ENCODE measurements at places on chromosomes 6 and 20. TPM values are rescaled to one million over a fixed set of nuclear protein-coding genes. Genes with fewer than 3 reads are reported as not detected.

DNA sequence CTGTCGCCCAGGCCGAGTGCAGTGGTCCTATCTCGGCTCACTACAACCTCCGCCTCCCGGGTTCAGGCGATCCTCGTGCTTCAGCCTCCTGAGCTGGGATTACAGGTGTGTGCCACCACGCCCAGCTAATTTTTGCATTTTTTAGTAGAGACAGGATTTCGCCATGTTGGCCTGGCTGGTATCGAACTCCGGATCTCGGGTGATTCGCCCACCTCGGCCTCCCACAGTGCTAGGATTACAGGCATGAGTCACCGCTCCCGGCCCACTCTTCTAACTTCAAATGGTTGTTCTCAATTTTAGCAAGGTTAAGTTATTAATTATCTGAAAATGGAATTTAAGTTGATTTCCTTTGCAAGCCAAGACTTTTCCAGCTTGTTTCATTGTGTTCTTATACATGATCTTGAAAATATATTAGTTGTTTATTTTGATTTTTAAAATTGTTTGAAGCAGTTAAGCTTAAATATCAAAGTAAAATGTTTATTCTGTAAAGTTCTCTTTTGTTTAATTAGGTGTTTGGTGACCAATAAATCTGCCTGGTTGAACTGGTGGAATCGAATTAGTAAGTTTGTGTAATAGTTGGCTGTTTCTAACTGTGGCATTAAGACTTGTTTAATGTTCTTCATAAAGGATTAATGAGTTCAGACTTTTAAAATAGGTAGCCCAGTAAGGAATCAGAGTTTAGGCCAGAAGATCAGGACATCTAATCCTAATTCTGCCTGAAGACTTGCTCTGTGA lies 2.3 kb downstream of the PM20D2 start:
- no peak for DNase-seq

The TRAPPC3L gene
- 0.18 TPM for total RNA-seq

- no peak for DNase-seq
Measured at GRCh38 chr6:84013354-84013753, 20.2 kb upstream of the MRAP2 start.

DNA sequence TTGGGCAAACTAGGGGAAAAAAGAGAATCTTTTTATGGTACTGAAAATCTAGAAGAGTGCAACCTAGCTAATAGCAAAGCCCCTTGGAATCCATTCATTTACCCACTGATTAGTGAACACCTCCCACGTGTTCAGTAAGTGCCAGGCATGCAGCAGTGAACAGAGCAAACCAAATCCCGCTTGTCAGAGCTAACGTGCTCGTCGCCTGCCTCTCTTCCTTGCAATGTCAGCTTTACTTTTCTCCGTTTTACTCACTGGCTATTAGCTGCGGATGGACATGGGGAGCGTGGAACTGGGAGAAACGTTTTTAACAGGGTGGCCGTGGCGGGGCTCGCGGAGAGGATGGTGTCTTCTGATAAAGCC lies 120.4 kb downstream of the SYNDIG1 start:
- no peak for DNase-seq

GRCh38 chr20:43520074-43520630 lies 12.7 kb downstream of the L3MBTL1 start:
- no peak for DNase-seq

DNA sequence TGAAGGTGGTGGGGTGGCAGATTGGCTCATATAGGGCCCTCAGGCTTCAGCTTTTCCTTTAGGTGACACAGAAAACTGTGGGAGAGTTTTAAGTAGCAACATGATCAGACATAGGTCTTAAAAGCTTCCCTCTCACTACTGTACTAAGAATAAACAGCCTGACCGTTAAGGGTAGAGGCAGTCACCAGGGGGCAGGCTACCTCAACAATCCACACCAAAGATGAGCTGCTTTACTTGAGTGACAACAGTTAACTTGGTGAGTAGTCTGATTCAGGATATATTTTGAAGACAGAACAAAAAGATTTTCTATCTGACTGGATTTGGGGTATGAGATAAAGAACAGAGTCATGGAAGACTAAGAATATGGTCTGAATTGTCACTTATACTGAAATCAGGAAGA lies 193.1 kb upstream of the SHLD1 start:
- DNase-seq, result peak; percentile 36

DNA sequence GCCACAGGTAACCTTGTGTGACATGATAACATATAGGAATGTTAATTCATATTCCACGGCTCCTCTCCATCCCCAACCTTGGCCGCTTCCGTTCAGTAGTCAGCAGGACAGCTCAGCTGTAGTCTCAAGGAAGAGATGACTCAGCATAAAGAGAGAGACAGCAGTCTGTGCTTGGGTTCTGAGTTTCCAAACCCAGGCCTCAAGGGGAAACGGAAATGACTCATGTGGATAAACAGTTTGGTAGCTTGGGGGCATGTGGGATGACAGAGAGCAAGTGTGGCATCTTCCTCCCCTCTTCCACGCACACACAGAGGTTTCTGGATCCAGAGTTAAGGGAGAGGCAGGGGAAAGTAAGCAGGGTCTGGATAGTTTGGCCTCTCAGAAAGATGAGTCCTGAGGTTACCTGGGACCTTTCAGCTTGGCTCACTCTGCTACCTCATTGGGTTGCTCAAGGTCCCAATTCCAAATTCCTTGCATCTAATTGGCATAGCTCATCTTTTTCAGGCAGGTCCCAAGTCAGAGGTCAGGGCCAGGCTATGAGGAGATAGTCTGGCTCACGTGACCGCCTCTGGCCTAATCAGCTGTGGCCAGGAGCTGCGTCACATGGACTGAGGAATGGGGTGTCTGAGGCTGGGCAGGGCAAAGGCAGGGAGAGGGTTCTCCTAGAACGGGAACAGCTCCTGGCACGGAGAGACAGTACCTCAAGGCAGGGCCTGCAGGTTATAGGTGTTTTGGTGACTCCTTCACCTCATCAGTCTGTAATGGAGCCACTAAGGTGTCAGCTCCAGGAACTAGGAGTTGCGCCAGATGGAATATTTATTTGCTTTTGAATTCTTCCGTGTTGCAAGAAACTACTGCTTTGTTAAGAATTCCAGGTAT lies 36.5 kb upstream of the MLN start:
- peak; percentile 99 for DNase-seq

GRCh38 chr20:10672624-10673127 lies 1.1 kb downstream of the JAG1 start:
- DNase-seq, result peak; percentile 37

DNA sequence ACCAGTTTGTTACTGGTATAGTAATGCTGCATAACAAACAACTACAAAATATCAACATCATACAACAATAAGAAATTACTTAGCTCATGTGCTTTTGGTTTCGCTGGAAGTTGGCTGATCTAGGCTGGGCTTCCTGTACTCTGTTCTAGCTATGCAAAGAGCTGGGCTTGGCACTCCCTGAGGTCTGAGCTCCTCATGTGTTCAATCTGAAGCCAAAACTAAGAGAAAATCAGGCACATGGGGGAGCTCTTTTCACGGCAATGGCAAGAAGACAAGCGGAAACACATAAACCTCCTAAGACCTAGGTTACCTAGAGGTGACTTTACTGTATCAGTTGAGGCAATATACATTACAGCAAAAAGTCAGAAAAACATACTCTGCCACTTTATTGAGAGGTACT lies 574.2 kb downstream of the KHDRBS2 start:
- DNase-seq, result no peak

The FKBP5 gene
- total RNA-seq, result 11.5 TPM

DNA sequence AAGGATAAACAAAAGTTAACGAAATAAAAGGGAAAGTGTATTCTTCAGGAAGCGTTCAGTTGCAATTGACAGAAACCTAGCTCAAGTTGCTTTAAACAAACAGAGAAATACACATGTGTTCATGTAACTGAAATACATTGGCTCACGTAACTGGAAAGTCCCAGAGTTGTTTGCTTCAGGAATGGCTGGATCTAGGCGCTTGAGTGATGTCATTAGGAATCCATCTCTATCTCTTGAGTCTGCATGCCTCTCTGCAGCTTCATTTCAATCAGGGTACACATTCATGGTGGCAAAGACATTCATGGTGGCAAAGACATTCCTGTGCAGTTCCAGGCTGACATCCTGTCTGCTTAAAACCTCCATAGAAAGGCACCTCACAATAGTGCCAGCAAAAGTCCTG lies 45.4 kb upstream of the EYA2 start:
- no peak for DNase-seq

All from HFFc6 (cell line).